ENCODE measurements at places on chromosomes 5 and 9.

DNA sequence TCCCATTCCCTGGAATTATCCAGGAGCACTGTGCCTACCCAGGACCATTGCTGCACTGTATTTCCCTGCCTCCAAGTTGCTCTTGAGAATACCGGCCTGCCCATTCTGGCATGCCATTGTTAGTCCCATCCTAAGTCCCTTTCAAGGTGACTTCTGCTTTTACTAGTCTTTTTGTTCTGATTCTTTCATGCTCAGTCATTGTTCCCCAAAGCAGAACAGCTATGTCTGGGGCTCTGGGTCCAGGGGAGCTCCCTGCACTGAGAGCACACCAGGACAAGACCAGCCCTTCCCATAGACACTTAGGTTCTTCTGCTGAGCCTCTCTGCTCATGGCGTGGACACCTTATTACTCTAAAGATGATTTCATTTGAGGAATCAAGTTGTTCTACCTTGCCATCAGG lies 388.9 kb upstream of the KLF4 start:
- DNase-seq, result no peak

DNA sequence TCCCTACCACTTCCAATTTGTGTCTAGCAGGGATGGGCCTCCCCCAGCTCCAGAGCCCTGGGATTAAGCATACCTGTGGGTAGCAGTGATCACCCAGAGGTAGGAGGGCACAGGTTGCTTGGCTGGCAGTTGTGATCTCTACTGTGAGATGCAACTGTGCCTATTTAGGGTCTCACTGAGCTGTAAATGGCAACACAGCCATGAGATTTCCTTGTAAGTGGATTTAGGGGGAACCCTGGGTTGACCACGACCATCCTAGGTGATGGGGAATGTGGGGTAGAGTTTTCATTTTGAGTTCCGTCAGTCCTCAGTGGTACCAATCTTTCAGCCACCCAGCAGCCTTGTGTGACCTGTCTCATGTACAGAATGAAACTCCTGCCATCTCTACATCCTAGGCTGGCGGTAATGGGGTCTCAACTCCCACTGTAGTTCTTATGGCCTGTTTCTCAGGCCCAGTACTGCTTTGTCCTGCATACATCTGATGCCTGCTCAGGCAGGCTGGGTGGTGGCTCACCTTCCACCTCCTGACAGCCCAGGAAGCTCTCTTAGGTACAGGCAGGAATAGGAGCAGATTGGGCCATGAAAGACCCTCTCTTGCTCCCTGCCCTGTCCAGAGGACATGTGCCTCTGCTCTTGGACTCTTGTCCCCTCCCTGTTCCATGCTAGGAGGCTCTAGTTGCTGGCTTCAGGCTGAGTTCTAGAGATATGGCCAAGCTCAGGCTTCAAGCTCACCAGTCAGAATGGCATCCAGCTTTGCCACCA lies 8.1 kb downstream of the HNRNPAB start:
- no peak for DNase-seq

DNA sequence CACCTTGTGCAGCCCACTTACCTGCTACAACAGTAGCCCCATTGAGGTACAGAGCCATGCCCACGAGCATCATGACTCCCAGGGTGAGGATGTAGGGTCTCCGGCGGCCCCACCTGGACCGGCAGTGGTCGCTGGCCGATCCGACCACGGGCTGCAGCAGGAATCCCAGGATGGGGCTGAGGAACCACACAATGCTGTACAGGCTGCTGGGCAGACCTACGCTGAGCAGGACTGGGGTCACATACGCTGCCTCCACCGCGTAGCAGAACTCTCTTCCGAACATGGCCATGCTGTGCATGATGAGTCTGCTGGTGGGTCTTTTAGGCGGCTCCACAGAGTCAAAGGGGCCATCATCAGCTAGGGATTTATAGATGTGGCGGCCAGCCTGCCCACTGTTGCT lies 315 bp downstream of the SLC45A2 start:
- DNase-seq, result no peak

DNA sequence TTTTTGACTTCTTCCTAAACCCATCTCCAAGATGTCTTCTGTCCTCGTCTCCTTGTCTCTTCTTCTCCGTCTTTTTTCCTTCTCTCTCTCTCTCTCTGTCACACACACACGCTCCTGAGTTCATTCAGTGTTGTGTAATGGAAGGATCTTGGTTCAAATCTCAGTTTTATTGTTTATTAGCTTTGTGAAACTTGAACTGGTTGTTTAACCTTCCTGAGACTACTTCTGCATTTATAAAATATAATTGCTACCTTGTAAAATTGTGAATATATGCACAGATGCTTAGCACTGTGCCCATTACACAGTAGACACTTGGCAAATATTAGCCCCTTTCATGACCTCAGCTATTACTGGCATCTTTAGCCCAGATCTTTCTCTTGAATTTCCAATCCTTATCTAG lies 2.4 kb upstream of the NADK2 start:
- no peak for DNase-seq

DNA sequence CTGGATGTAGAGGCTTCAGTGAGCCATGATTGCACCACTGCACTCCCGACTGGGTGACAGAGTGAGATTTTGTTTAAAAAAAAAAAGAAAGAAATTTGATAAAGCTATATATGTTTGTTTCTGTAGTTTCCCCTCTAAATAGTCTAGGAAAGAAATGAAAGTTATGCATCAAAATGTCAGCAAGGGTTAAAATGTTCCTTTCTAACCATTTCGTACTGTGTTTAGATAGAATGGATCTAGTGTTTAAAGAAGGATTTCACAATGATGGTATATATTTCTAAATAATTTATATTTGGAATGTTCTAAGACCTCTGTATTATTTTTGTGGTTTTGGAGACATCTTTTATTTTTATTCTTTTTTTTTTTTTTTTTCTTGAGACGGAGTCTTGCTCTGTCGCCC lies 22.7 kb downstream of the TEK start:
- DNase-seq, result no peak

GRCh38 chr9:16057541-16057940 lies 504.7 kb downstream of the CCDC171 start:
- DNase-seq, result no peak

DNA sequence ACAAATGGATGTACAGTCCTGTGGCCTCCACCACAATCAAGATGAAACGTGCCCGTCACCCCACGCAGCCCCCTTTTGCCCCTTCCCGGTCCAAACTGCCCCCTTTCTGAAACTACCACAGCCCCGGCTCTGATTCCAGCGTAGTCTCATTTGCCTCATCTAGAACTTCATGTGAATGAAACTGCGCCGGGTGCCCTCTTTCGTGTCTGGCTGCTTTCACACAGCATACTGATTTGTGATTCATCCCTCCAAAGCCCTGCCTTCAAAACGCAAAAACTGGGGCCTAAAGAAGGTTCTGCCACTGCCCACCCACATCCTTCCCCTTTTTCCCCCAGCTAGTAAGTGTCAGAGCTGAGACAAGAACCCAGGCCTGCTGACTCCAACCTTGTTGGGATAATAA lies 31.5 kb upstream of the NCS1 start:
- no peak for DNase-seq

DNA sequence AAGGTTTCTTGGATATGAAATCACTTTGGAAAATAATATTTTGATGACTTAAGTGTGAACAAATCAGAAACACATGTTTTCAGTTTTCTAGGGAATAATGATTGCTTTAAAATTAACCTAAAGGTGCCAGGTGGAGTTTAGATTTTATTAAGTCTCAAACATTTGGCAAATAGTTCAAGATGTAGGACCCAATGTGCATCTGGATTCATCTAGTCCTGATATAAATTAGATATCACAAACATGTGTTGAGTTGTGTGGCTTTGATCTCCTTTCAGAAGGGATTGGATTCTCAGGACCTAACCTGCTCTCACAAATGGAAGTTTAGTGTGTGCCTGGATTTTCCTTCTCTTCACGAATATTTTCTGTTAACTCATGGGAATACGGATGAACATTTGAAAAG lies 291.4 kb upstream of the ISL1 start:
- no peak for DNase-seq

GRCh38 chr5:32130865-32131264 lies 43.3 kb downstream of the GOLPH3 start:
- DNase-seq, result no peak

GRCh38 chr5:79464695-79465332 lies 49.1 kb downstream of the HOMER1 start:
- DNase-seq, result no peak

DNA sequence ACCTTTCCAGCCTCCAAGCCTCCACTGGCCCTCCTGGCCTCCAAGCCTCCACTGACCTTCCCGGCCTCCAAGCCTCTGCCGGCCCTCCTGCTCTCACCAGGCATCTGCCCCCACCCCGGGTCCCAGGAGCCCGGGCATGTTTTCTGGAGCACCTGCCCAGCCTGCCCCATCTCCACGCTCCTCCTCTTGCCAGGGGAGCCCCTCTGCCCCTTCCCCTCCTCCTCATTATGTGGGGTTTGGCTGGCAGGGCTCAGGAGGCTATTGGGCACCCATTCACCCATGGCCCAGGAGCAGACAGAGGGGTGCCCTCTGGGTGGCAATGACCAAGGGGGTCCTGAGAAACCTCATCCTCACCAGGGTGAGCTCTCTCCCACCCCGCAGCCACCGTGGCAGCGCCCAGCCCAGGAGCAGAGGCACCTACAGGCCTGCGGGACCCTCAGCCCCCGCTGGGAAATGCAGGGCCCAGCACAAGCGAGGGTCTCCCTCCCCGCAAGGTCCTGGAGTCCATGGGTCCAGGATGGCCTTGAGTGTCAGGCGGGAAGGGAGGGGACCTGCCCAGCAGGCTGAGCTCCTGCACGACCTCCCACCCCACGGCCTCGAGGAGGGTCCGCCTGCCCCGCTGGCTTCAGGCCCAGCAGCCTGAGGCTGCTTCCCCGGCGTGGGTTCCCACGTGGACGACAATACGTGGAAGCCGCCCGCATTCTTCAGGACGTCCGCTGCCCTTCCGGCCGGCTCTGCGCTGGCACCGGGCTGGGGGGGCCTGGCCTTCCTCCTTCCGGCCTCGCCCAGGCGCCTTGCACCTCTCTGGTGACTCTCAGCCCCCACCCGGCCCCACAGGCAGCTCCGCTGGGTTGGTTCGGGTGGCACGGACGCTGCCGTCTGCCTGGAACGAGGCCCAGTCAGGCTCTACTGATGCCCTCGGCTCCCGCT lies 51.4 kb upstream of the NRARP start:
- DNase-seq, result no peak

GRCh38 chr9:77865385-77866047 lies 166.1 kb downstream of the GNAQ start:
- no peak for DNase-seq

GRCh38 chr5:103829585-103829984 lies 267.0 kb upstream of the NUDT12 start:
- DNase-seq, result no peak

- no peak for DNase-seq
Observed at GRCh38 chr5:54820346-54821134, 164.9 kb downstream of the ESM1 start.

DNA sequence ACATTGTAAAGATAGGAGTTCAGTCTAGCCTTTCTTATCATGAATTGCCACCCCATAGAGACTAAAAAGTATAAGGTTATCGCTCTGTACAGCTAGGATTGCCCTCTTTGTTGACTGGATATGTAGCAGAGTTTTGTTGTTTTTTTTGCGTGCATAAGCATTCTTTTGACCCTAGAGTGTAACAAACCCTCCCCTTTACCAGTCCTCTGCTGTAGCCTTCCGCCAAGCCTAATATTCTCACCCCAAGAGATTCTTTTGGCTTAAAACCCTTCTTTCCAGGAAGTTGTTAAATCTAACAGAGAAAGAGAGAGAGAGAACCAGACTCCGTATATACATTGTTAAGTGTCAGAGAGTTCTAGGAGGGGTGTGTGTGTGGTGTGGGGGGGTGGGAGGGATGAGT lies 113.9 kb downstream of the FGF1 start:
- DNase-seq, result no peak

DNA sequence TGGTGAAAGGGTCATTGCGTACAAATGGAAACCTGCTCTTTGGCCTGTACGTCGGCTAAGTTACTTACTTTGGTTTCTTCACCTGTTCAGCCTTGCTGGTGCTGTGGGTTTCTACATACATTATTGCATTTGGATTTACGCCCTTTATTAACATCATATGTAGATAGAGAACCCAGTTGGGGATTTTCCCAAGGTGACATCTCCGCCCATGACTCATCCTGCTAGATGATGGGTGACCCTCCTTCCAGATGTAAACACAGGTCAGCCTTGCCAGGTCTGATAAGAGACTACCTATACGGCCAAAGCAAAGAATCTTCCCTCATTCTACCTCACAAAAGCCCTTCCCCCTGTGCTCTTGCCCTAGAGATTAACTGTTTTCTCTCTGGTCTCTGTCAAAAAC lies 360.9 kb downstream of the KDM4C start:
- DNase-seq, result no peak

DNA sequence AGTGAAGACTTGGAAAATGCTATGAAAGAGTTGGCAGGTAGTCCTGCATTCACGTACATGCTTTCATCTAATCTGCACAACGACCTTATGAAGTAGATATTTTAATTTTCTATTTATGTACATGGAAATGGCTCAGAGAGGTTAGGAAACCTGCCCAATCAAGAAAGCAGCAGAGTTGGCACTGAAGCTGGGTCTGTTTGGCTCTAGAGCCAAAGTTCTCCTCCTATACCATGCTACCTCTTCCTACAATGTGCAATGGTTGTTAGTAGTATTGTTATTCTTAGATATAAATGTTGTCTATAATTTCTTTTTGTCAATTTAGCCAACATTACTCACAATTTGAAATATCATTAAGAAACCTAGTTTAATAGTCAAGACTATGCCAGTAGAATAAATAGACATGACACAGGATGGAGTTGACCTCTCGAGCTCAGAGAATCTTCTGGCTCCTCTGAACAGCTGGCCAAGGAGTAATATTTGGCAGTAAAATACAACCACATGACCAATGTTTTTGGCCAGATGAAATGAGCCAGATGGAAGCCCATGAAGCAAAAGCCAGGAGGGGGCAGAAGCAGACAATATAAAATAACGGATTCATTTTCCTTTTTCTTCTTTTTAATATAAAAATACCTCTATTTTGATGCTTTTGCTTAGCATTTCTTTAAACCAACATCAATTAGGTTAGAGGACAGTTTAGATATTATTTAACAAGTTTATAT lies 542.3 kb downstream of the PDE4D start:
- DNase-seq, result no peak

DNA sequence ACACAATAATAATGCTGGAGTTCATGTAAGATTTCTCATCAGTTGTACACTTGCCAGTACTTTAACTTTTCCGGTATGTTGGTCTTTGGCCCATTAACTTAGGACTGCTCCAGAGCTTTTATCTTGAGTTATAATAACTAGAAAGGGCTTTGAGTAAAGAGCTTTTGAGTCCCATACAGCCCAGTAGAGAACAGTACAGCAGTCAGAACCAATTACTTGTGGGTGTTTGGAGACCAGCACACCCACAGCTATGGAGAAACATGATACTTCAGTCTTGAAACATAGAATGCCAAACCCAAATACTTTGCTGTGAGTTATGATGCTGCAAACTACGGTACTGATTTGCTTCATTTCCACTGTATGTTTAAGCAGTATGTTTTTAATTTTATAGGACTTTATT lies 374.3 kb downstream of the CCDC171 start:
- no peak for DNase-seq

All from stimulated activated CD4-positive, alpha-beta T cell treated with anti-CD3 and anti-CD28 coated beads, Interleukin-1b, Interleukin-23, amount 100 ng/mL, for 4 hours (primary cell).